ENCODE measurements at places on chromosomes 7 and 10.

DNA sequence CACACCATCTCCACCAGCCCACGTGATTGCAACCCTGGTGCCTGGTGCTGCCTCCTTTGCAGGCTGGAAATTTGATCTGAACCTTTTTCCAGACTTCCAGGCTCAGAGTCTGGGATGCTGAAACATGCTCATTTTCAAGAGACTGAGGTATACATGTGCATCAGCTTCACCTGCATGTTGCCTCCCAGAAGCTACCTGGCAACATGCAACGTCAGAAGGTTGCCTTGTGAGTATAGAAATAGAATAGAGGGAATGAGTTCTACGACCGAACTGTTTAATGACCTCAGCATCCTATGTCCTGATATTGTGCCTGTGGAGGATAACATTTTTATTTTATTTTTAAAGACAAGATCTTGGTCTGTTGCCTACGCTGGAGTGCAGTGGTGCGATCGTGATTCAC is 1.9 kb upstream of the ZNF212 start:
- DNase-seq, result no peak

DNA sequence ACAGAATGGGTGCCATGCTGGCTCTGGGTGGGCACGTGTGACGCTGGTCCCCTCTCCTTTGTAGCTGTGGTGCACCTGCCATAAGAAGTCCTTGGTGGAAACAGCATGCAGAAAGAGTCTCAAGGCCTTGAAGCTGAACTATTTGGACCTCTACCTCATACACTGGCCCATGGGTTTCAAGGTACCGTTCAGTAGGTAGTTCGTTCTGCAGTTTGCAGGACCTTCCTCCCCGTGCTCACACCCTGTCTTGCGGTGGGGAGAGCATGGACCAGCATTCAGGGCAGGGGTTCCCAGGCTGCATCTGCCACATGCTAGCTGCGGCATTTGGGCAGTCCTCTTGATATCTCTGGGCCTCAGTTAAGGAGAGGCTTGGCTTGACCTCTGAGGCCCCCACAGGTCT is 7.3 kb downstream of the AKR1E2 start:
- DNase-seq, result no peak

DNA sequence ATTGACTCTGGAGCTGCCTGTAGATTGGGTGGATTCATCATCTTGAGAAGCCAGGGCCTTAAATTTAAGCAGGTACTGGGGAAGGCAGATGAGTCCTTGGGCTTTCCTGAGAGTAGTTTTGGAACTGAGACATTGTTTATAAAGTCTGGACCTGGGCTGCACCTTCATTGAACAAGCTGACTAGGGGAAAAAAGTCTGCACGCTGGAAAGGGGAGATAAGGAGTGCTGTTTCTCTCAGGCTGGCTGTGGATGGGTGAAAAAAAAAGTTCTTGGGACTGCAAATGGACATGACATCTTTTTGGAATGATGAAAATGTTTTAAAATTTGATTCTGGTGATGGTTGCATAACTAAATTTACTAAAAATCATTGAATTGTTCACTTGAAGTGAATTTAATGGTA is 12.0 kb downstream of the SEC24C start:
- no peak for DNase-seq

- no peak for DNase-seq
These were observed 150.2 kb upstream of the FERD3L start for GRCh38 chr7:19295376-19295775.

DNA sequence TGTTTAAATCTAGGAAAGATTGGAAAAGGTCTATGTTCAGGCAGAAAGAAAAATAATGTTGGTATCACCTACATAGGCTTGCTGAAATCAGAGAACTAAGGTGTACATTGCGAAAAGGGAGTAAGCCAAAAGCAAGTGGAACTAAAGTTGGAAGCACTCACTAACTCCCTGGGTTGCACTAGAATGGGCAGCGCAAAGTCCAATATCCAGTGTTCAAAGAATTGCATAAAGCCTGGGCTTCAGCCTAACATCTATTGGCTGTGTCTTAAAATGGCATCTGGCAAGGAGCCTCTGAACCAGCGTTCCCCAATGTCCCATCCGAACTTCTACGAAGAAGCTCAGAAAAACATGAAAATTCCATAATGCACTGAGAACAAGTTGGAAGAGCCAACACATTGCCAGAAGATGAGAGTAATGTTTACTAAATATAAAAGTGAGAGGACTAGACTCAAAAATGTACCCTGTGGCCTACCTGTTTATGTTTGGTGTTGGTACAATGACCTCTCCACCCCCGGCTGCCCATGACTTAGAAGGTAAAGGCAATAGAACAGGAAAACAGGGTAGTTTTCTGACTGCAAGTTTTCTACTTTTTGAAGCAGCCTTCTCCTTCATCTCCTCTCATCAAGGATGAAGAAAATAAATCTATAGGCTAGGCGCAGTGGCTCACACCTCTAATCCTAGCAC is 275.9 kb upstream of the GHITM start:
- DNase-seq, result no peak

GRCh38 chr7:152313831-152314604 is 121.8 kb downstream of the KMT2C start:
- no peak for DNase-seq

Measured in central memory CD8-positive, alpha-beta T cell (primary cell).